A549 treated with AZD2906 at 1 μM for 4 hours (cell line): ENCODE measurements at places on chromosomes 11 and 22. TPM values are rescaled to one million over a fixed set of nuclear protein-coding genes. Genes with fewer than 3 reads are reported as not detected.

Gene HTR3A
- not detected in 5 replicates for total RNA-seq

Gene MRGPRF
- total RNA-seq, result 0.07 TPM in 3 of 5 replicates, not detected in the others

Gene DGAT2
- total RNA-seq, result 1.0 to 1.7 TPM (median 1.5 TPM) in 5 replicates

Gene FOLH1
- total RNA-seq, result not detected in 5 replicates

Gene OR8H3
- not detected in 5 replicates for total RNA-seq

Gene LZTR1
- total RNA-seq, result 12.6 to 21.2 TPM (median 17.1 TPM) in 5 replicates

Gene KRTAP5-7
- total RNA-seq, result not detected in 5 replicates

Gene SCN3B
- 0.08 to 0.17 TPM (median 0.11 TPM) in 5 replicates for total RNA-seq

Gene CSRP3
- total RNA-seq, result not detected in 5 replicates

Gene CD81
- 305 to 439 TPM (median 424 TPM) in 5 replicates for total RNA-seq

Gene KCNJ4
- total RNA-seq, result 0.82 to 1.1 TPM (median 0.94 TPM) in 5 replicates

Gene ACAD8
- 8.4 to 10.3 TPM (median 9.2 TPM) in 5 replicates for total RNA-seq

Gene TIGD3
- 0.94 to 1.3 TPM (median 1.2 TPM) in 5 replicates for total RNA-seq

Gene NFAM1
- not detected in 5 replicates for total RNA-seq

Gene OR4A16
- total RNA-seq, result not detected in 5 replicates

Gene MISFA
- total RNA-seq, result 1.4 to 2.6 TPM (median 1.6 TPM) in 5 replicates

Gene SLC7A4
- total RNA-seq, result not detected in 5 replicates

Gene CYP2D6
- total RNA-seq, result 0.30 to 0.70 TPM (median 0.32 TPM) in 5 replicates
